KBM-7 (cell line): ENCODE measurements at places on chromosomes 13 and 19.
A peak's percentile ranks its signal among the peaks of the same experiment; 100 is the strongest.

DNA sequence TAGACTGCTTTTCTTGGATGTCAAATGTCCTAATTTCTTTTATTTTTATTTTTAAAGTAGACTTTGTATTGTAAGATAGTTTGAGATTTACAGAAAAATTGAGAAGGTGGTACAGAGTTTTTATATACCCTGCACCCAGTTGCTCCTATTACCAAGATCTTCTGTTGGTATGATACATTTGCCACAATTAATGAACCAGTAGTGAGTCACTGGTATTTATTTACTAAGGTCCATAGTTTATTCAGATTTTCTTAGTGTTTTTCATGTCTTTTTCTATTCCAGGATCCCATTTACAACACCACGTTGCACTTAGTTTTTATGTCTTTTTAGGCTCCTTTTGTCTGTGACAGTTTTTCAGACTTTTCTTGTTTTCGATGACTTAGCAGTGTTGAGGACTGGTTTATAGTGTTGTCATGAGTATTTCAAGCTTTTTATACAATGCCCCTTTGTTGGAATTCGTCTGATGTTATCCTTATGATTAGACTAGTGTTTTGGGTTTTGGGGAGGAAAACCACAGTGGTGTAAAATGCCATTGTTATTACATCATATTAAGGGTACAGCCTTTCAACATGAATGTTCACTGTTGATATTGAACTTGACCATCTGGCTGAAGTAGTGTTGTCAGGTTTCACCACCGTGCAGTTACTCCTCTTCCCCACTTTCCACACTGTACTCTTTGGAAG, 35.9 kb downstream of the COG3 start:
- DNase-seq = peak; percentile 51

DNA sequence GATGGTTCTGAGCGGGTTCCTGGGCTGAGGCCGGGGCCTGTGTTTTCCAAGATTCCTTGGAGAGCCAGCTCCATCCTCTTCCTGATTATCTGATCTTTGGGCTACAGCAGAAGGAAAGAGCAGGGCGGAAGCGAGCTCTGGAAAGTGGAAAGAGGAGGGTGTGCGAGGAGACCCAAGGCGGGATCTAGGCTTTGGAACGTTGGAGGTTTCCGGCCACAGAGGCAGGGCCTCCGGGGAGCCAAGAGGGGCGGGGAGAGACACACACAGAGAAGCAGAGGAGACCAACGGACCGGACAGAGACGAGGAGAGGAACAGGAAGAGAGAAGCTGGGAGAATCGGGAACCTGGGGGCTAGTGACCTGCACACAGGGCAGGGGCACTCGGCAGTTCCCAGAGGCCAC, at the start of gene CLEC11A:
TSS of gene CLEC11A (plus strand) at position 296 of the 400 bp plus-strand sequence. CDS start 162 bp downstream, outside the sequence.
- DNase-seq = peak; percentile 60

GRCh38 chr19:55257461-55258420, 1.1 kb downstream of the PPP6R1 start:
- peak; percentile 64 for DNase-seq

DNA sequence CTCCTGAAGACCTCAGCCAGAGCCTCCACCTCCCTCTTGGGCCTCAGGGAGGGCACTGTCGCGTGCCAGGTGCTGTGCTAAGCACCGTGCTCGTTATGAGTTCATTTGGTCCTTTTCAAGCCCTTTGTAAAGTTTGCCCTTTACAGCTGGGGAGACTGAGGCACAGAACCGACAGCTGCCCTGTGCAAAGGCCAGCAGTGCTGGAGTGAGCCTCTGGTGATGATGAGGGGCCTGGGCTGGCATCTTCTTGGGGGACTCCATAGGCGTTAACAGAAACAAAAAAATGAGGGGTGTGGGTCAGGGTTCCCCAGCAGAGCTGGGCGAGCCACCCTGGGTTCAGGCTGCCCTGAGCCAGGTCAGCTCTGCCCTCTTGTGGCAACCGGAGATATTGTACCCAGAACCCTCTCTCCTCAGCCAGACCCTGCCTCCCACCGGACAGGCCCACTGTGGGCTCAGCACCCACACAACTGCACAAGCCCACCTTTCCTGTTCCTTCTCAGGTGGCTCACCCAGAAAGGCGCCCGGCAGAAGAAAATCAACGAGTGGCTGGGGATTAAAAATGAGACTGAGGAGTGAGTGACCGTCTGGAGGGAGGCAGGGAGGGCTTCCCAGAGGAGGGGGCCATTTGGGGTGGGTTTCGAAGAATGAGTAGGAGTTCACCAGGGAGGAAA, 5.5 kb upstream of the IFI30 start:
- peak; percentile 56 for DNase-seq
